Fibroblast of lung (primary cell): ENCODE measurements at places on chromosomes 2 and 18.

GRCh38 chr18:31736630-31737029 is 24.1 kb downstream of the SLC25A52 start:
- no peak for DNase-seq

DNA sequence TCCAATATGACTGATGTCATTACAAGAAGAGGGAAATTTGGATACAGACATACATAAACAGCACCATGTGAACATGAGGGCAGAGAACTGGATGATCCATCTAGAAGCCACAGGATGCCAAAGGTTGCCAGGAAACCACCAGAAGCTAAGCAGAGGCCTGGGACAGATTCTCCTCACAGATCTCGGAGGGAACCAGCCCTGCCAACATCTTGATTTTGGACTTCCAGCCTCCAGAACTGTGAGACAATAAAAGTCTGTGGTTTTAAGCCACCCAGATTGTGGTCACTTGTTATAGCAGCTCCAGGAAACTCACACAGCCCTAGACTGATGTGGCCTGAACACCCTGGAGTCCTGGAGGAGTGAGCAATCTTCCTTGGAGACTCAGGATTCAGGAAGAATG is 351.6 kb downstream of the EIPR1 start:
- DNase-seq, result no peak

GRCh38 chr2:217949447-217949846 is 53.3 kb downstream of the TNS1 start:
- DNase-seq, result no peak

DNA sequence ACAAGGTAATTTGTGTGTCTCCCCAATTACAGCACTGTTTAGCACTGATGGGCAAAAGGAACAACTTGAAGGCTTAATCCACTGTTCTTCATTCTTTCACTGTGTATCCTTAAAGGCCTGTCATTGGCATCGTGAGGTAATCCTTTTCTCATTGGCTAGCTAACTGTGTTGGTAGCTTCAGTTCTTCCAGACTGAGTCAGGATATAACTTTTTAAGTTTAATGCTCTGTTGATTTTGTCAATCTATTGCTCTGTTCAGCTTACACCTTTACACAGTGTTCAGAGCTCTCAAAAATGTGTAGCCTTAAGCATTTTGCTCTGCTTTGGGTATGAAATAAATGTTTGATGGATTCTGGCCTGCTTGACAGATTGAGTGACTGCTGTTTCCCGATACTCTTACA is 148.2 kb downstream of the KIAA1328 start:
- DNase-seq, result no peak

DNA sequence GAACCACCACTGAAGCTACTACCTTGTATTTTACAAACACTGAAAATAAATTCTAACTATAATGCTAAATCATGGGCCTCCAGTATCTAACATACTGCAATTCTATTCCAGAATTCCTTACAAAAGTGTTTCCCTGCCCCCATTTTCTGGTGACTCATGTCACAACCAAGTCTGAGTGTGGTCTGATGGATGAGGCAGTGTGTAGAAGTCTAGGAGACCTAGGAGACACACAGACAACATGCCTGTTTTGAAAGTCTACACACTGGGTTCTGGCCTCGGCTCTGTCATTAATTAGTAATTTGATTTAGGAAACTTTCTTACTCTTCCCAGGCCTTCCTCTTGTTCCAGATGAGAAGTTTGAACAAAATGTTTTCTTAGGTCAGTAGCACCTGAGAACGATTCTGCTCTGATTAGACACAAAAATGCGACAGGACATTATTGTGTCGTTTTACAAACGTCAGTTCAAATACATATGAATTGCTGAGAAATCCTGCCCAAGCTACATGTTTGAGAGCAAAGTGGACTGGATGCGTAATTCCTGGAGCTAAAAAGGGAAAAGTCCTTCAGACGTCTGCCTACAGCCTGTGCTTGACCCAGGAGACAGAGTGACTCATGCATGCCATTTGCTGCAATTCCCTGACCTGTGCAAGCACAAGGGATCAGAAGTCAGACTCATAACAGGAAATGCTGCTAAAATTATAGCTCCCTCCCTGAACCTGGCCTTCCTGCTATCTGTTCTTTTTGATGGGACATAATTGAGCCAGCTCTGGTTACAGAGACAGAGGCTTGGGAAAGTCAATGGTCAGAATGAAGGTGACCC is 494.4 kb downstream of the SOX11 start:
- peak; percentile 92 for DNase-seq
